ENCODE measurements at places on chromosomes 1 and 21.

DNA sequence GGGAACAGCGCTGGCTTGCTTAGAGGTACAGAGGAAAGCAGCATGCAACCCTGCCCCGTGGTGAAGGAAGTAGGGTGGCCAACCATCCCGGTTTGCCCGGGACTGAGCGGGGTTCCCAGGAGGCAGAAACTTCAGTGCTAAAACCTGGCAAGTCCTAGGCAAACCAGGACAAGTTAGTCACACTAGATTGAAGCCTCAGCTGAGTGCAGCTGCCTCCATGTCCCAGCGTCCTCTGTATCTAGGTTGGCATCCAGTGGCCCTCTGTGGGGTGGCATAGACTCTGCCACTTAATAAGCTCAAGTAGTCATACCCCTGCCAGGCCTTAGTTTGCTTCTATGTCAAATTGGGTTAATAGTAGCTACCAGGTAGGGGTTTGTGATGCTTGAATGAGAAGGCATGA, 67.1 kb downstream of the ATP2B4 start:
- no peak for DNase-seq

- DNase-seq: no peak
Measured at GRCh38 chr1:243903041-243903440, 53.0 kb upstream of the AKT3 start.

DNA sequence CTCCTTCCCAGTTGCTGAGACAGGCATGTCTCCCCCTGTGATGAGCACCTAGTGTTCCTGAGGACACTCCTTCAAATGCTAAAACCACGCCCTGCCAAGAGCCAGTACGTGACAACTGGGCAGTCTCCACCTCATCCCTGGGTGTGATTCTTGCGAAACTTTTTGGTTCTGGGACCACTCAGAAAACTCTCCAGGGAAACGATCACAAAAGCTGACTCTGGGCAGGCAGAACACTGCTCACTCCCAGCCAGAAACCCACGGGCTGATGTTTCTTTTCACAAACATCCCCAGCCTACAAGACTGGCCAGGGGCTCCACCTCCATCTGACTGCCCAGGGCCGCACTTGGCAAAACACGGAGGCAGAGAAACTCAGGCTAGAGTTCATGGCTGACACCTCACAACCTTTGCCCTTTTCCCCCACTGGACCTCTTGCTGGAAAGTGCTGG, 24.4 kb downstream of the DHRS3 start:
- peak; percentile 5 for DNase-seq

- no peak for DNase-seq
Measured at GRCh38 chr1:62832276-62832675, 48.3 kb downstream of the ATG4C start.

- DNase-seq: no peak
Measured at GRCh38 chr1:11529330-11529729, 50.4 kb downstream of the DISP3 start.
